ENCODE measurements at places on chromosomes 11 and 22. TPM values are rescaled to one million over a fixed set of nuclear protein-coding genes. Genes with fewer than 3 reads are reported as not detected.

Gene MN1
- 0.51 TPM for total RNA-seq

Gene ASRGL1
- 43.2 TPM for total RNA-seq

Gene SYT12
- 0.62 TPM for total RNA-seq

Gene LMNTD2
- 21.8 TPM for total RNA-seq

Gene SHANK3
- 7.6 TPM for total RNA-seq

Gene PRSS23
- 355 TPM for total RNA-seq

Gene P2RX6
- total RNA-seq = 0.46 TPM

Gene APOBEC3G
- 4.8 TPM for total RNA-seq

Gene SEC14L2
- total RNA-seq = 10.7 TPM

Gene C11orf16
- total RNA-seq = 0.15 TPM

Gene TMEM121B
- 0.44 TPM for total RNA-seq

Gene SPINDOC
- total RNA-seq = 59.1 TPM

Gene XNDC1N
- 11.5 TPM for total RNA-seq

Gene DDTL
- total RNA-seq = not detected

Gene MTNR1B
- total RNA-seq = not detected

Gene LAYN
- total RNA-seq = 3.6 TPM

Gene CARD18
- total RNA-seq = 8.1 TPM

Gene EXPH5
- total RNA-seq = 0.85 TPM

Gene UPK3A
- total RNA-seq = not detected

Gene SORL1
- total RNA-seq = 36.3 TPM

Gene SSH3
- 79.8 TPM for total RNA-seq

Gene PANX3
- not detected for total RNA-seq

Gene LSP1
- total RNA-seq = 0.90 TPM

Gene AASDHPPT
- total RNA-seq = 63.4 TPM

Gene CFAP300
- total RNA-seq = 6.4 TPM

Gene LRRC55
- not detected for total RNA-seq

Gene ELMOD1
- total RNA-seq = 2.1 TPM

Gene RFPL1
- not detected for total RNA-seq

Gene SLC25A1
- total RNA-seq = 162 TPM

Gene TMEM132A
- 154 TPM for total RNA-seq

Gene ATG2A
- total RNA-seq = 28.8 TPM

Gene CCDC116
- total RNA-seq = not detected

Gene FAM111B
- 23.6 TPM for total RNA-seq

Gene SYT13
- 0.13 TPM for total RNA-seq

Gene PLAAT5
- not detected for total RNA-seq

Gene C22orf23
- 0.49 TPM for total RNA-seq

Gene EFEMP2
- total RNA-seq = 23.7 TPM

Gene KRTAP5-10
- total RNA-seq = not detected

Gene SLC22A12
- not detected for total RNA-seq

Gene MS4A2
- not detected for total RNA-seq

Gene OR10A5
- total RNA-seq = not detected

Gene PNPLA3
- total RNA-seq = 4.9 TPM

Gene NXPE2
- not detected for total RNA-seq

Gene OR5P2
- not detected for total RNA-seq

Gene PTPN5
- total RNA-seq = not detected

All from Panc1 (cell line).